ENCODE measurements at places on chromosomes 11 and 22.

DNA sequence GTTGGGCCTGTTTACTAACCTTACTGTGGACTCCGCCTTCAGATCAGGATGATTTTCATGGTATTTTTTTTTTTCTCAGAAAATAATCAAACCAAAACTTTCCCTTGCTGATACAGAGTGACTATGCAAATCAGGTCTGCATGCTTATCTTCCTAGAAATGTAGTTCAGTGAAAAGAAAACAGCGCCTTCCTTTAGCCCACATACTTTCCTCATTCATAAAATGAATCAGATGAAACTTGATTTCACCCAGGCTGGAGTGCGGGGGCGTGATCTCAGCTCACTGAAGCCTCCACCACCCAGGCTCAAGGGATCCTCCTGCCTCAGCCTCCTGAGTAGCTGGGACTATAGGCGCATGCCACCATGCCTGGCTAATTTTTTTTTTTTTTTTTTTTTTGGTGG lies 26.0 kb downstream of the ZNRF3 start:
- DNase-seq: peak; percentile 85

DNA sequence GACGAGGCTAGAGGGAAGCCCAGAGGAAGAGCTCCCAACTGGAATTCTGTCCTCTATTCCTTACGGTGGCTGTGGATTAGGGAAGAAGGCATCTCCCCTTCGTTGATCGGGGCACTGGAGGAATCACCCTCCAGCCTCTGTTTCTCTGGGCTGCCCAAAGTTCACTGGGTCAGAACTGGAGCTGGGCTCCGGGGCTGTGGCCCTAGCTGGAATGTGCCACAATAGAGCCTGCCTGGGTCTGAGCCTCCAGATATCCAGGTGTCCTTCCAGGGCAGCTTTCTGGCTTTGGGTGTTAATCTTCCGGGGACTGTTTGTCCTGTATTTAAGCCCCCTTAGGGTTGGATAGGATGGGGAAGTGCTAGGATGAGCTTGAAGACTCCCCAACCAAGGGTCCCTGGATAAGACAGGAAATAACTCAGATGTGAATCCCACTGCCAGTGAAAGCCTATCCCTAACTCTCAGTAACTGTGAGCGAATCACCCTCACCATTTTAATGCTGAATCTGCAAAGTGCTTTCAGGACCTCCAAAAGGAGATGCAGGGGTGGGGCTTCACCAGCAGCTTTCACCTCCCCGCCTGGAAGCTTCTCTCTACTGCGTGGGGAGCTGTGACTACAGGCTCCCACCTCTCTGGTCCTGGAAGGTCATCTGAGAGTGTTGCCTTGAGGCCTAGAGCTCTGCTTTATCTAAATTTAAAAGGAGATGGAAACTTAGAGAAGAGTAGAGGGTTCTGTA lies 9.5 kb downstream of the YPEL4 start:
- no peak for DNase-seq

DNA sequence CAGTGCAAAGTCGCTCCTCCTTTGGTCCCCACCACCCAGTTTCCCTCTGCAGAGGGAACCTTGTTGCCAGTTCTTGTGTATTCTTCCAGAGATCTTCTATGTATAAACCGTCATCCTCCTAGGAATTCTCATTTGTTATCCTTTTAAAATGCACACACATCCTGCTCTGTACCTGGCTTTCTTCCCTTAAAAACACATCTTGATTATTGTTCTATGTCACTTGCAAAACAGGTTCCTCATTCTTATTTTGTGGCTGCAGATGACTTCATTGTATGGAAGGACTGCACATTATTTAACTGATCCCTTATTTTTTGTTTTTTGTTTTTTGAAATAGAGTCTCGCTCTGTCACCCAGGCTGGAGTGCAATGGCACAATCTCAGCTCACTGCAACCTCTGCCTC lies 26.6 kb upstream of the SYT7 start:
- no peak for DNase-seq

- DNase-seq: no peak
Measured at GRCh38 chr11:120867988-120868387, 155.9 kb upstream of the TBCEL start.

GRCh38 chr11:82981852-82982251 lies 80.3 kb downstream of the DDIAS start:
- DNase-seq: no peak

GRCh38 chr11:60899046-60899936 lies 7.1 kb downstream of the PRPF19 start:
- peak; percentile 72 for DNase-seq

- DNase-seq: no peak
Measured at GRCh38 chr11:44305470-44306051, 4.4 kb downstream of the ALX4 start.

GRCh38 chr11:87265979-87266378 lies 228.2 kb downstream of the TMEM135 start:
- DNase-seq: no peak

GRCh38 chr11:69640260-69640994 lies 529 bp upstream of the CCND1 start:
- peak; percentile 51 for DNase-seq

Measured in Caki2 (cell line).